ENCODE measurements at places on chromosomes 13 and 19. TPM values are rescaled to one million over a fixed set of nuclear protein-coding genes. Genes with fewer than 3 reads are reported as not detected.

Gene PRODH2
- not detected for total RNA-seq

Gene KIR2DL4
- total RNA-seq = not detected

Gene ANGPTL8
- not detected for total RNA-seq

Gene MCEMP1
- not detected for total RNA-seq

Gene CLDND2
- not detected for total RNA-seq

Gene LRRC4B
- 1.0 TPM for total RNA-seq

Gene LATS2
- 18.7 TPM for total RNA-seq

Gene PPP1R13L
- 195 TPM for total RNA-seq

Gene CKM
- not detected for total RNA-seq

DNA sequence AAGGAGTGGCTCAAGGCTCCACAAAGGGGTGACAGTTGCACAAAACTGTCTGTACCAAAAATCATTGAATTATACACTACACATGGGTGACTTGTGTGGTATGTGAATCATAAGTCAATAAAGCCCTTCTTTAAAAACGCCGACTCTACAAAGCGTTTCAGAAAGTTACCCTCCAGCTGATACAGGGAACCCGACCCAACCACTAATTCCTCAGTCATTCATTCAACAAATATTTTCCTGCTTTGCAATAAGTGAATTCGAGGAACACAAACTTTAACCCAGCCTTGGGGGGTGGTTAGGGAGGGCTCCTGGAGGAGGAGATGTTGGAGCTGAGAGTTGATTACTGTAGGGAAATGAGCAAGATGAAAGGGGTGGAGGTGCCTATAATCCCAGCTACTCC lies 32.0 kb downstream of the LTBP4 start:
- DNase-seq = no peak

DNA sequence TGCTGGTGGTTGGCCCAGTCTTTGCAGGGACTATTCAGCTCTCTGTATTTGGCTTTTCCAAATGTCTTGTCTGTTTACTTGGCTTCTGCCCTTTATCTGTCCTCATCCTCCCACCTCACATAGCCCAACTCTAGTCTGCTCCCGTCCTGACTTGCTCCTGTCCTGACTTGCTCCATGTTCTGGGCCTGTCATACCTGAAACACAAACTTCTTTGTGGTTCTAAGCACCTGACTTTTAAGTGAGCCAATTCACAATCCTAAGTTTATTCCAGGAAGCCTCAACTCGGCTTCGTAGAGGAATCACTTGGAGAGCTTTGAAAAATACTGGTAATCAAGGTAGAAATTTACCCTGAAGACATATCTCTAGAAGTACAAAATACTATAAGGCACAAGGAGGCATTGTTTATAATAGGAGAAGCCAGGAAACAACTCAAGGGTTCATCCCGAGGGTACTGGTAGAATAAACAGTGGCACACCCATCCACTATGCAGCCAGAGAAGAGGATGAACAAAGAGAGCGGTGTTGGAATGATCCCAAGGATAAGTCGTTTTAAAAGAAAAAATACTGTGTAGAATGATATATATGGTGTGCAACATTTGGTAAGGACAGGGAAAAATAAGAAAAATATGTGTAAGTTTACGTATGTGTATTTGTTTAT lies 284.5 kb downstream of the FGF14 start:
- DNase-seq = no peak

DNA sequence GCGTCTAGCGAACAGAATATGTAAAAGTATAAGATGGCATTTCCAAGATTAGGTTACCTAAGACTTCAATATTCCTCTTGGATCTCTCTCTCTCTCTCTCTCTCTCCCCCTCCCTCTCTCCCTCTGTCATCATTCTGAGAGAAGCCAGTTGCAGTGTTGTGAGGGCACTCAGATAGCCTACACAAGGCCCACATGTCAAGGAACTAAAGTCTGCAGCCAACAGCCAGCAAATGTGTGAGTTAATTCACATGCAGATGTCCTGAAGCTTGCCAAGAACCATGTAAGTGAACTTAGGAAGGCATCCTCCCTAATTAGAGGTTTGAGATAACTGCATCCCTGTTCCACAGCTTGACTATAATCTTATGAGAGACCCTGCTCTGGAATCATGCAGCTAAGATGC lies 822.9 kb upstream of the PRR20A start:
- DNase-seq = no peak

DNA sequence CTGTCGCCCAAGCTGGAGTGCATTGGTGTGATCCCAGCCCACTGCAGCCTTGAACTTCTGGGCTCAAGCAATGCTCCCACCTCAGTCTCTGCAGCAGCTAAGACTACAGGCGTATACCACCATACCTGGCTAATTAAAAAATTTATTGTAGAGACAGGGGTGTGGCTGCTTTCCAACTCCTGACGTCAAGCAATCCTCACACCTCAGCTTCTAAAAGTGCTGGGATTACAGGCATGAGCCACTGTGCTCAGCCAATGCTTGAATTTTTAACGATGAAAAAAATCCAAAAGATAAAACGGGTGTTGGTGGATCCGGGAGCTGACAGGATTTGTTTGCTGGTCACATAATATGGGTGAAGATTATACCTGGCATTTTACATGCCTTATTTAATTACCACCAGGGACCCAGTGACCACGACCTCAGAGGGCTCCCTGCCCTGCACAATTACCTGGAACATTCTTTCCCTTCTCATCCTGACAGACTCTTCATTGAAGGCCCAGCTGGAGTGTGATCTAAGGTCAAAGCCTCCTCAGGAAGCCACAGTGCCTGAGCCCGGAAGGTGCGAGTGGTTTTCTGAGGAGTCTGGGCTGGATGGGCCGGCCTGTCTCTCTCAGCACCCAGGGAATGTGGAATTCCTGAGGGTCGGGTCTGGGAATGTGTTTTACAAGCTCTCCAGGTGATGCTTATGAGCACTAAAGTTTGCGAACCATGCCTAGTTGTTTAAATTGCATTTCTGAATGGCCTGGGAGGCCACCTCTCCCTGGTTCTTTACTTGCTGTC lies 193.3 kb downstream of the USP12 start:
- no peak for DNase-seq

- no peak for DNase-seq
Observed at GRCh38 chr13:33034882-33035520, 18.8 kb downstream of the KL start.

GRCh38 chr19:45884682-45885555 lies 1.0 kb downstream of the IRF2BP1 start:
- DNase-seq = no peak

DNA sequence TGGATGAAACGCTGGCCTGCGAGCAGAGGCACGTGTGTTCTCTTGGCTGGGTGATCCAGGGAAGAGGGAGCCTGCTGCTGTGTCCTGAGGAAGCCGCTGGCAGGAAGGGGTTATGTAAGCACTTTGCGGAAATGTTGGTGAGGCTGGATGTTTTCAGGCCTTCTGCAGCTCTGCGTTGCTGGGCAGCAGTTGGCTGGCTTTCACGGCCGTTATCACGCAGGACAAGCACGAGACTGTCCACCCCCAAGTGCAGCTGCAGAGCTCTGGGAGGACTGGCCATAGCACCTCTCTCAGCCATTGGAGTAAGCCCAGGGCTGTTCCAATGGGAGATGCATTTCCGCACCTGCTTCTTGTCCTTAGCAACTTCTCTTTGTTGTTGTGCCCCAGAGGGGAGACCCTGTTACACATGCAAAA lies 146.9 kb upstream of the SOX21 start:
- peak; percentile 81 for DNase-seq

- DNase-seq = no peak
Observed at GRCh38 chr19:1105008-1105872, 1.4 kb downstream of the GPX4 start.

DNA sequence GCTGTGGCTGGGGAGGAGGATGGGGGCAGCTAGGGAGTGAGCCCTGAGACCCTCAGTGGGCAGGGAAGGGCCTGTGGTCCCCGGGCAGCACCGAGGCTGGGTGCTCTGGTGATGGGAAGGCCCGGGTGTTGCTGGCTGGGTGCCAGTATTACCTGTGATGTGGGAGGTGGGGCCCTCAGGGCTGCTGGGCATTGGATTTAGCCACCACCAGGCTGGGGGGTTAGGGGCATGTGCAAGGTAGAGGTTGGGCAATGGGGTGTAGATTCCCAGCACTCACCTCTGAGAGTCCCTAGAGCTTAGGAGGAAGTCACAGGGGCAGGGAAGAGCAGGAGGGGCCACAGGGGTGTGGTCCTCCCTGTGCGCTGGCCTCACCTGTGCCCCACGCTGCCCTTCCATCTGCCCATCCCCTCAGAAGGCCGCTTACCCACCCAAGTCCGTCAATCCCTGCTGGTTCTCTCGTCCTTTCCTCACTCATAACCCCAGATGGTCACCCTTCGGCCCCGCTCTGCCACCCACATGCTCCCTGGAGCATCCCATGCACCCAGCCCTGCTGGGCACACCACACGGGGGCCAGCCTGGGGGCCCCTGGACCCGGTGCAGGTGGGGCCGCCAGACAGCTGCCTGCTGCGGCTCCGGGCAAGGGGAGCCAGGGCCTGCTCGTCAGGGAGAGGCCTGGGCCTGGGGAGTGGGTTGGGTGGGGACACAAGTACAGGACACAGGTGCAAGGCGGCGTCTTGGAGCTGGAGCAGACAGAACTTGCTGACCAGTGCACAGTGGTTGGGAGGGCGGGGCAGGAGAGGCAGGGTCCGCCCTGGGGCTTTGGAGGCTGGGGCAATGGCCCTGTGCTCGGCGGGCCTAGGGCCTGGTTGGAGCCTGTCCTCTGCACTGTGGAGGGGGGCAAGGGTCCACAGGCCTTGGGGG lies 12.5 kb downstream of the EPN1 start:
- DNase-seq = peak; percentile 59

DNA sequence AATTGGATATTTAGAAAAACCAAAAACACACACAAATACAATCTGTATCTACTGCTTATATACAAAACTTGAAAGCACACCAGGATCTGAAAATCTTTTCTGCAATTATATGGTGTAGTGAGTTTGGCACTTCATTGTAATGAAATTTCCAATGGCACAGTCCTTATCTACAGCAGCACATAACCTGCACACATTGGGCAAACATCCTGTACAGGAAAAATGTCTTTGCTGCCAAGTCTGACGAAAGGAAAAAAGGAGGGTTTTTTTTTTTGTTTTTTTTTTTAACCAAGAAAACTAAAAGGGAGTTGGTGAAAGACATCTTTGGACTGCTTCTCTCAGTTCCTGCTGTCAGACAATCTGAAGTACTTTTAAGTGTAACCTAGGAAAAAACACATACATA lies 107.8 kb downstream of the FOXO1 start:
- DNase-seq = no peak

GRCh38 chr13:67950603-67951002 lies 720.5 kb upstream of the PCDH9 start:
- no peak for DNase-seq

DNA sequence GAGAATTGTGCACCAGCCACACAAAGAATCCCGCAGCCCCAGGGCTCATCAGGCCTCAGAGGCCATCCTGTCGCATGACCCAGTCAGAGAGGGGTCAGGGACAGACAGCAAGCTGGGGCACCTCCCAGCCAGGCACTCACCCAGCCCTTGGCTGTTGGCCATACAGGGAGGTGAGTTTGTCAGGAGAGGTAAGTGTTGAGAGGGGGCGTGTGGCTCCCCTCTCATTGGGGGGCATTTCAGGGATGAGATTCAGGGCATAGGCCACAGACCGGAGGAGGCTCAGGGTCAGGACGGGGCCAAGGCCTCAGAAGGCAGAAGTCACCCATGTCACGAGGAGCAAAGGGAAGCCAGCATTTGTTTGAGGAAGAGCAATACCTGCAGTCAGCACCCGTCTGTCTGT lies 37.1 kb downstream of the MYO9B start:
- no peak for DNase-seq

GRCh38 chr13:61777899-61778298 lies 362.2 kb upstream of the PCDH20 start:
- DNase-seq = no peak

- DNase-seq = peak; percentile 74
Observed at GRCh38 chr13:33123066-33123859, 107.0 kb downstream of the KL start.

DNA sequence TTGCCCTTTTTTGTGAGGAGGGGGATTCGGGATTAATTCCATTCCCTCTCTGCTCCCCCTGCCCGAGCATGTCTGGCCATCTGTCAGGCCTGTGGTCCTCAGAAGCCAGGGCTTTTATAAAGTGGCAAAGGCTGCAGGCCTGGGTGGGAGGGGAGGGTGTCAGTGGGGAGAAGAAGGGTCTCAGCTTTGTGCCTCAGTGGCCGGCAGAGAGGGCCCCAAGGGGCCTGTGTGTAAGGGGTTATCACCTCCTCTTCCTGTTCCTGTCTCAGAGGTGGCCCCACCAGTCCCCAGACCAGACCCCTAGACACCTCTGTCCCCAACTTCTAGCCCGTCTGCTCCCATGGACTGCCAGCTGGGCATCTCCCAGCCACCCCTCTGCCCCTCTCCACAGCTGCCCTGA lies 3.4 kb upstream of the NUMBL start:
- no peak for DNase-seq

DNA sequence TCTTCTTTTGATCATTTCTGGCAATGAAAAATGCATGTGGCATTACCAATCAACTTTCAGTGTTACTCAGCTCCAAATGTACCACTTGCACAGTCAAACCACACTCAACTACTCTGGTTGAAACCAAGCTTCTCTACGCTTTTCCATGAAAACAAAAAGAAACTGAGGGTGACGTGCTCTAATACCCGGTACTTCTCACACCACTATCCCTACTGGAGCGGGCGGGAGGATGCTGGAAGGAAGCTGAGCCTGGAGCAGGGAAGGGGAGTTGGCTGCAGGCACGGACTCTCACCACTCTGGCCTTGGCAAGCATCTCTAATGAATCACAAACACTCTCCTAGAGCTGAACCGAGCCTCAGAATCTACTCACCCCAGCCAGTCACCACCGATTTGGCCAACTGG lies 48.2 kb downstream of the STK24 start:
- no peak for DNase-seq

DNA sequence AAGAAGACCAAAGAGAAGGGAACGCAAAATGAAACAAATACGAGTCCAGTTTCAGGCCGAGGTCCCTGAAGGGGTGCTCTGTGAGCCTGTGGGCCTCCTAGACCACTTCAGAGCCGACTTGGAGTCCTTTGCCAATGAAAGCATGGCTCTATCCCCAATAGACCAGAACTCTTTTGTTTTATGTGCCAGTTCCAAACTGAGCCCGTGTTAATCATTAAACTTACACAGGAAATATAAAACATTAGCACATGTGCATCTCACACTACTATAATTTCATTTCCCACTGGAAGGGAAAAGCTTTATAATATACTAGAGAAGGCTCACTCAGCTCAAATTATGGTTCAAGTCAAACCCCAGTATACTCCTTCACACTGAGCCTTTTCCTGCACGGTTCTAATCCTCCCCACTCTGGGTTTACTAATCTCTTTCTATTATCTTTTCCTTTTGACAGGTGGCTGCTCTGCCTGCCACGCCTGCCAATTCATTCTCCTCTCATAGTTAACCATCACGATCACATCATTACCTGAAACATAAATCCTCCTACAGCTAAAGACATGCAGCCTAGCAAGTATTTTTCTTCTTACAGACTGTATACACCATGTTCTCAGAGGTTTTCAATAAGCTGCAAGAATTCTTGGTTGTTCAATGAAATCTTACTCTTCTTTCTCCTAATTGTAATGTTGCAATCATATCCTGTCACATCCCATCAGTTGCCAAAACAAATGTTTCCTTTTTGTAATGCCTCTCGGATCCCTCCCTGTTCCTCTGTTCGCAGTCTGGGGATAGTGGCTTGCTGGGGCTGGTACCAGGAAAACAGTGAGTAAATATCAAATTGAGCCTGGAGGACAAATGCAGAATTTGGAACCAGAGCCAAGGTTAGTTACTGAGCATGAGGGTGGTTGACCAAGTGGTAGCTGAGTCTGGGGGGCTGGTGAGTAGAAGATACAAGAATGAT lies 18.8 kb upstream of the WASF3 start:
- DNase-seq = no peak
